Thymus (tissue), 14 donors: ENCODE measurements at places on chromosomes 16 and 17.

GRCh38 chr17:69269131-69269998 is 40.7 kb upstream of the ABCA10 start:
- DNase-seq, result no peak
- no peaks in the 10 kb centered on the region for H3K27me3 ChIP-seq
- H3K4me1 ChIP-seq, result no peaks in the 10 kb centered on the region
- H3K36me3 ChIP-seq, result no peaks in the 10 kb centered on the region
- H3K4me3 ChIP-seq, result no peak overlapping the region
- H3K27ac ChIP-seq, result no peak overlapping the region

GRCh38 chr16:12097523-12098428 is 121.2 kb downstream of the SNX29 start:
- no peaks in the 10 kb centered on the region for H3K27me3 ChIP-seq
- DNase-seq, result no peak
- peaks cover 58% of the 10 kb centered on the region for H3K4me1 ChIP-seq
- H3K4me3 ChIP-seq, result no peak overlapping the region
- H3K36me3 ChIP-seq, result no peaks in the 10 kb centered on the region

GRCh38 chr17:75899353-75899752 is 2.6 kb upstream of the TRIM65 start:
- no peaks in the 10 kb centered on the region for H3K27me3 ChIP-seq
- no peak overlapping the region for H3K4me3 ChIP-seq
- peaks cover 25% of the 10 kb centered on the region for H3K4me1 ChIP-seq
- no peak for DNase-seq
- peaks cover 43% of the 10 kb centered on the region for H3K36me3 ChIP-seq

- DNase-seq, result no peak
- peaks cover 74% of the 10 kb centered on the region for H3K4me1 ChIP-seq
- no peak overlapping the region for H3K4me3 ChIP-seq
- H3K27me3 ChIP-seq, result no peaks in the 10 kb centered on the region
Measured at GRCh38 chr16:85909932-85910853, 11.2 kb downstream of the IRF8 start.

- DNase-seq, result no peak
- no peaks in the 10 kb centered on the region for H3K4me1 ChIP-seq
- H3K4me3 ChIP-seq, result no peak overlapping the region
- no peak overlapping the region for H3K27ac ChIP-seq
- peaks cover 21% of the 10 kb centered on the region for H3K36me3 ChIP-seq
Measured at GRCh38 chr17:51224402-51225262, 35.2 kb downstream of the MBTD1 start.

DNA sequence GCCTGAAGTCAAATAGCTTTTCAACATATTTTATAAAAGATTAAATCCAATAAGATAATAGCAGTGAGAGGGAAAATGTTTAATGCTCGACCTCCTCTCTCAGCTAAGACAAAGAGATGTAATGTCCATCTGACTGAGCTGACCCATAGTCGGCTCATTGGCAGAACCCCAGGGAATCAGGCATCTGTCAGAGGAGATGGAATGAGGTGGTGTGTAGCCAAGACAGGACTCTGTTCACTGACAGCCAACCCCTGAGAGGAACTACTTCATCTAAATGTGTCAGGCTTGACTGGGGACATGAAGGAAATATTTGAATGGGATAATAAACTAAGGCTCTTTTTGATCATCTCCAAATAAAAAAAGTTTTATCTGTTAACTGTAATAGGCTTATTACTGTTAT is 188.0 kb downstream of the CDH11 start:
- no peak for DNase-seq
- H3K4me1 ChIP-seq, result no peaks in the 10 kb centered on the region
- H3K27me3 ChIP-seq, result no peaks in the 10 kb centered on the region

DNA sequence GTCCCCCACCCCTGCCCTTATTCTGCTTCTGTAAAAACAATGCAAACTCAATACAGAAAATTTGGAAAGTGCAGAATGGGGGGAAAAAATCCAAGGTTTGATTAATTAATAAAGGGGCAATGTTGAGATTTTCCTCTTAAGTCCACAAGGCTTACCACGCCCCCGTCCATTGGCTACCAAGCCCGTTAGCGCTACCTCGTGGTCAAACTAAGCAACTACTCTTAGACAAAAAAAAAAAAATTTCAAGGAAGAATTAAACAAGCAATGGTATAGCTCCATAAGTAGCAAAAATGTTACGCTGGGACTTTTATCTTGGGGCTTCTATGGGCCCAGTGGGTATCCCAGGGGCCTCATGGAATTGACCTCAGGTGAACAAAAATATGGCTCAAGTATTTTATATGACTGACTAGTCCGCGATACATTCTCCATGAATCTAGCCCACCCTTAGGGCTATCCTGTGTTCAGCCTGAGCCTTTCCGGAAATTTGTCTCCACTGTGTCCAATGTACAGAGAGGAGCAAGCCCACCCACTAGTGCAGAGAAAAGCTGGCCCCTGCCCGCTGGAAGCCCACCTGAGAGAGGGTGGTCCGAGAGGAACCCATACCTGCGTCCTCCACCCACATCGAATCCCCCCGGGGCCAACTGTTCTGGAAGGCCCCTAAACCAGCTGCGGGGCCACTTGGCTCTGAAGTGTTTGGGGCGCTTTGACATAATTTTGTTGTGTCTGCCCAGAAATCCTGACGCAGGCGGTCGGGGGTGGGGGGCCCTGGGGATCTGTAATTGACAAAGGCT is 19.1 kb upstream of the TEX2 start:
- H3K27me3 ChIP-seq, result no peaks in the 10 kb centered on the region
- DNase-seq, result peak; percentile 76
- peaks cover 6% of the 10 kb centered on the region for H3K4me1 ChIP-seq
- H3K27ac ChIP-seq, result no peak overlapping the region
- no peak overlapping the region for H3K4me3 ChIP-seq

DNA sequence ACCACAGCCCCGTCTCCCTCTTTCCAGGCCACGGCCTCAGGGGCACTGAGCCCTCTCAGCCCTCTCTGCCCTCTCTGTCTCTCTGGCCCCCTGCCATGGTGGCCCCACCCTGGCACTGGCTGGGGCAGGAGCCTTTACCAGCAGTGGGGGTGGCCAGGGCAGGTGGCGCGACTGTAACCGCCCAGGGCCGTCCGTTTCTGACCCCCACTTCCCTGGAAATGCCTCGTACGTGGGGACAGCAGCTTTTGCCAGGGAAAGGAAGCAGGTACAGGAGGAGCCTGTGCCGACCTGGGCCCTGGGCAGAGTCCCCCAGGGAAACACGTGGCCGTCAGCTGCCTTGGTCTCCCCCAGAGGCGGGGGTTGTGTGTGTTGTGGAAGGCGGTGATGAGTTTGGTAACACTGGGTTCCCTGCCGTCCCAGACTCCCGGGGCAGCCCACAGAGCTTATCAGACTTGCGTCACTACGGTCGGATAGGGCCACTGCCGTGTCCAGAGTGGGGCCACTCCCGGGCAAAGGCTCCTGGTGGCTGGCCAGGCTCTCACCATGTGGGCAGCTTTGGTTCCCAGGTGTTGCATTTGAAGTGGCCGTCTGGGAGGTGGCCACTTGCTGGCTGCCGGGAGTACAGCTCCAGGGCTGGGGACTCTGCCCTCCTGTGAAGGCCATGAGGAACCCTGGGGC is 249.3 kb upstream of the CIBAR2 start:
- no peak for DNase-seq
- H3K27me3 ChIP-seq, result peaks cover 2% of the 10 kb centered on the region
- no peaks in the 10 kb centered on the region for H3K36me3 ChIP-seq

DNA sequence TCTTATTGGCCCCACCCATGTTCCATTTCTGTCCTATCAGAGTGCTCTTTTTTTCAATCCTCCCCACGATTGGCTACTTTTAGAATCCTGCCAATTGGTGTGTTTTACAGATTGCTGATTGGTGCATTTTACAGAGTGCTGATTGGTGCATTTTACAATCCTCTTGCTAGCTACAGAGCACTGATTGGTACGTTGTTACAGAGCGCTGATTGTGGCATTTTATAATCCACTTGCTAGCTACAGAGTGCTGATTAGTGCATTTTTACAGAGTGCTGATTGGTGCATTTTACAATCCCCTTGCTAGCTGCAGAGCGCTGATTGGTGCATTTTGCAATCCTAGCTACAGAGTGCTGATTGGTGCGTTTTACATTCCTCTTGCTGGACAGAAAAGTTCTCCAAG is 9.5 kb upstream of the CCL17 start:
- no peak overlapping the region for H3K27ac ChIP-seq
- no peaks in the 10 kb centered on the region for H3K36me3 ChIP-seq
- no peaks in the 10 kb centered on the region for H3K4me1 ChIP-seq
- H3K4me3 ChIP-seq, result no peak overlapping the region
- no peak for DNase-seq
- no peaks in the 10 kb centered on the region for H3K27me3 ChIP-seq

DNA sequence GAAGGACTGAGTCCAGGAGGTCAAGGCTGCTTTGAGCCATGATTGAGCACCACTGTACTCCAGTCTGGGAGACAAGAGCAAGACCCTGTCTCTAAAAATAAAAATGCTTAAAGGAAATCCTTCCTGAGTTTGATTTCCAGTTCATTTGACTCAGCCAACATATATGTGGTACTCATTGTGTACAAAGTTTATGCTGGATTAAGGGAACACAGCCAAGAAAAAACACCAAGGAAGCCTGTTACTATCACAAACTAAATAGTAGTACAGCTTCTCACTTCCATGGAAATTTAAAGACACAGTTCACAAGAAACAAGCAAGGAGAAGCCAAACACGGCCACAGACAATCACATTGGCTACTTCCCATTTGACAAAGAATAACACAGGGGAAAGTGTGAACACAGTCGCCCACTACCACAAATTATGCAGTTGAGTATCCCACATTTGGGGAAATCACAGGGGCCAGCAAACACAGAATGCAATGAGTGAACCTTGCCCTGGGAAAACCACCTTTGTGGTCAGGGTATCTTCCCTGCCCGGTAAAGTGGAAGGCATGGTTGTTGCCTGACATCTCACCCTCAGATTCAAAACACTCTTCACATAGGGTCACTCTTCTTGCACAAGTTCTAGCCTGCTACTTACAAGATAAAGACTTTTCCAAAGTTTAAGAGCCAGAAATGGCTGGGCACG is 14.5 kb downstream of the TEX14 start:
- H3K27me3 ChIP-seq, result no peaks in the 10 kb centered on the region
- no peak overlapping the region for H3K27ac ChIP-seq
- no peaks in the 10 kb centered on the region for H3K36me3 ChIP-seq
- DNase-seq, result no peak
- H3K4me3 ChIP-seq, result no peak overlapping the region

DNA sequence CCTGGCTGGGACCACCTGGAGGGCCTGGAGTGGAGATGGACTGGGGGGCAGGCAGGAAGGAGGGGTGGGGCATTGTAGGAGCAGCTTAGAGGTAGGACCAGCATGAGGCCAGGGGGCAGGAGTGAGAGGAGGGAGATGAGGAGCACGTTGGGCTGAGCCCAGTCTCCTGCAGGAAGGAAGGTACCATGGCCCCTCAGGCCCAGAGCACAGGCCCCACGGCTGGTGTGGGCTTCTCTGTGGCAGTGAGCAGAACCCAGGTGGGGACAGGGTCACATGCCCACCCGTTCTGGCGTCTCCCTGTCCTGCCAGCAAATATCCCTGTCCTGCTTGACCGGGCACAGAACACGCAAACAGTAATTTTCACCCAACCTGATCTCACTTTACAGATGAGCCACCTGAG is 141.8 kb downstream of the ENGASE start:
- peaks cover 70% of the 10 kb centered on the region for H3K27me3 ChIP-seq
- no peaks in the 10 kb centered on the region for H3K4me1 ChIP-seq
- H3K36me3 ChIP-seq, result no peaks in the 10 kb centered on the region
- no peak overlapping the region for H3K4me3 ChIP-seq

DNA sequence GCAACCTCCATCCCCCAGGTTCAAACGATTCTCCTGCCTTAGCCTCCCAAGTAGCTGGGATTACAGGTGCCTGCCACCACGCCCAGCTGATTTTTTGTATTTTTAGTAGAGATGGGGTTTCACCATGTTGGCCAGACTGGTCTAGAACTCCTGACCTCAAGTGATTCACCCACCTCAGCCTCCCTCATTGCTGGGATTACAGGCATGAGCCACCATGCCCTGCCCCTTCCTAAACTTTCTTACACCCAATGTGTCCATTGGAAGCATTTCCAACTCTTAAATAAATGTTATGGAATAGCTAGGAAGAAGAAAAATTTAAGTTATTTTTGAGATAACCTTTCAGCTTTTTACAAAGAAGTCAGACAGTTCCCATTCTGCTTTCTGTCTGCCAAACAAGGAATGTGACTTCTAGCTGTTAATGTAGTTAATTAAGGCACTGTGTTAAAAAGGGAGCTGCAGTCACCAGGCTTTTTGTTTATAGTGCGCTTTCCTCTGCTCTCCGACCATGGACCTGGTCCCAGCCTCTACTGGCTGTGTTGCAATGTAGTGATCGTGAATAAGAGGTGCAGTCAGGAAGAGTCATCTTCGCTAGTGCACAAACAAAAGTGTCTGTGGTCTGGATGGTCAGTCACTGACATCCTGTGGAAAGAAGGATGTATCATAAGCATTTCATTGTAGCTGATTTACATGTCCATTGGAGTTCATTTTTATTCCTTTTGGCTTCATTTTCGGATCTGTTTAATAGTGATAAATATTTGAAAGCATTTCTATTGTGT is 39.7 kb downstream of the USP10 start:
- no peak overlapping the region for H3K27ac ChIP-seq
- peaks cover 30% of the 10 kb centered on the region for H3K4me1 ChIP-seq
- peaks cover 10% of the 10 kb centered on the region for H3K36me3 ChIP-seq
- no peaks in the 10 kb centered on the region for H3K27me3 ChIP-seq
- H3K4me3 ChIP-seq, result no peak overlapping the region

DNA sequence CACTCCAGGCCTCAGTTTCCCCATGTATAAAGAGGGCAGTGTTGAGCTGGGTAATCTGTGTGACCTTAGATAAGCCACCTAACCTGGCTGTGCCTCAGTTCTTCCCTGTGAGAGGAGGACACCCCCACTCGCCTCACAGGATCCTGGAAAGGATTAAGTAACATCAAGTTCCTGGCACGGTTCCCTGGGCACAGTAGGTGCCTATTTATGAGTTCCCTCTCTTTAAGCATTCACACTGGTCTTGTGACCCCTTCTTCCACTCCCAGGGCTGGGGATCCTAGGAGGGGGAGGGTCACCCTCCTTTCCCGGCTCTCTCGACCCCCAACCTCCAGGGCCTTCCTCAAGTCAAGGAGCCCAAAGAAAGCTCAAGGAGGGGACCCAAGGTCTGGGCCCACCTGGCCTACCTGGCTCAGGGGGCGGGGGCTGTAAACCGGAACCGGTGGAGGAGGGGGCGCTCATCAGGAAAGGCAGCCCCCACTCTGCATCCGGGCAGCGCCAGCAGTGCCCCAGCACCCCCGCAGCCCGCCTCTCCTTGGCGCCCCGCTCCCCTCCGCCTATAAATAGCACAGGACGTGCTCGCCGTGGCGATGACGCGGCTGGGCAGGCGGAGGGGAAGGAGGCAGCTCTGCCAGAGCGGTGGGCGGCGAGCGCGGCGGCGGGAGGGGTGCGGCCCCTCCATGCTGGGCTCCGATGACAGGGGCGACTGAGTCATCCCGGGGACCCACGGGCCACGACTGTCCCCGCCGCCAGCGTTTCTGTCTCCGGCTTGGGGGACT is 9.4 kb downstream of the RPL19 start:
- peak overlapping the region; percentile 50 for H3K27ac ChIP-seq
- no peak for DNase-seq
- peak overlapping the region; percentile 43 for H3K4me3 ChIP-seq
- H3K4me1 ChIP-seq, result peaks cover 28% of the 10 kb centered on the region
- H3K36me3 ChIP-seq, result peaks cover 10% of the 10 kb centered on the region
- H3K27me3 ChIP-seq, result peaks cover 51% of the 10 kb centered on the region
